Effector CD4-positive, alpha-beta T cell (primary cell): ENCODE measurements at places on chromosomes 5 and 9.

- no peak for DNase-seq
Observed at GRCh38 chr5:58958701-58959100, 375.8 kb downstream of the RAB3C start.

GRCh38 chr5:66859526-66859925 is 263.3 kb downstream of the MAST4 start:
- no peak for DNase-seq

- DNase-seq = no peak
Observed at GRCh38 chr5:155434267-155434666, 420.7 kb downstream of the KIF4B start.

DNA sequence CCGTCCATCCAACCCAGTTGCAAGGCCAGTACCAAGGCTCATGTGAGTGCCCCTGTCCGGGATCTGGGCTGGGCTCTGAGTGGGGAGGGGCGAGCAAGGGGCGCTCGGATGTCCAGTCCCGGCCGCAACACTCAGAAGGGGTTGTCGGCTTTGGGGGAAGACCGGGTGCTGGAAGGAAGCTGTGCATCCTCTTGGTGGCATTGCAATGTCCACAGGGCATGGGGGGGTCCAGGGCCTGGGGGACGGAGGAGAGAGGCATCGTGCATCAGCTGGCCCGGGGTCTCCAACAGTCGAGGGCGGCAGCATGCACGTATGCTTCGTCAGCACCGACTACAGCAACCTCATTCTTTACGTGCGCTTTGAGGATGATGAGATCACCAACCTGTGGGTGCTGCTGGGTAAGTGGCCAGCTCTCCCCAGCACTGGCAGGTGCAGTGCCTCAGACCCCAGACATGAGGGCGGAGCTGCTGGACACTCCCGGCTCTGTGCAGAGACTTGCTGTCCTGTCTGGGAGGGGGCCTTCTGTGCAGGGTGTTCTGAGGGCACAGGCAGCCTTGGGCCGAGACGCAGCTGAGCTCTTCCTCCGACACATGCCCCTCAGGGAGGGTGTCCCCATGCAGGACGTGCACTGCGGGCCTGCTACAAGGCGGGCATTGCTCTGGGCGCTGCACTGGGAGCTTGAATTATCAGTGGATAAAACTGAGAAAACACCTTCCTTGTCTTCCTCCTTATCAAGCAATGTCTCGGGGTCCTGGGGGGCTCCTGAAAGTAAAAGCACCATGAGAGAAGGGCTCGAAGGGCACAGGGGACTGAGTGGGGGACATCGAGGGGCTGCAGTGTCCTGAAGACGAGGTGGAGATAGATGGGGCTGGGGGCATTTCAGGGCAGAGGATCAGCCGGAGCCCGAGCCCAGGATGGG is 22.5 kb downstream of the GLT6D1 start:
- no peak for DNase-seq

- no peak for DNase-seq
Observed at GRCh38 chr5:16690243-16690852, 73.6 kb upstream of the RETREG1 start.

- DNase-seq = no peak
Observed at GRCh38 chr9:124197177-124198095, 60.3 kb upstream of the NEK6 start.

DNA sequence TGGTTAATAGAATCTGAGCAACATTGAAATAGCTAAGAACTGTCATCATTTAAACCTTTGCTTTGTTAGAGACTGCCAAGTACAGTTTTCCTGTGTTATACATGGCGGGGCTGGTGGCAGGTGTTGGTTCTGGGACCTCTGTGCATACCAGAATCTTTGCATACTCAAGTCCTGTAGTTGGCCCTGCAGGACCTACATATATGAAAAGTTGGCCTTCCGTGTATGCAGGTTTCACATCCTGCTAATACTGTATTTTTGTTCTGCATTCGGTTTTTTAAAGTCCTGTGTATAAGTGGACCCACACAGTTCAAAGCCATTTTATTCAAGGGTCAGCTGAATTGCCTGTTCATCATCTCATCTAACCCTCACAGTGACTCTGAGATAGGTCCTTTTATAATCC is 36.4 kb downstream of the LARP1 start:
- no peak for DNase-seq

- DNase-seq = no peak
Observed at GRCh38 chr5:89315286-89316100, 432.5 kb upstream of the MEF2C start.

- DNase-seq = no peak
Observed at GRCh38 chr5:158026304-158027031, 167.5 kb upstream of the CLINT1 start.

GRCh38 chr5:50300878-50301277 is 140.2 kb downstream of the EMB start:
- DNase-seq = no peak

DNA sequence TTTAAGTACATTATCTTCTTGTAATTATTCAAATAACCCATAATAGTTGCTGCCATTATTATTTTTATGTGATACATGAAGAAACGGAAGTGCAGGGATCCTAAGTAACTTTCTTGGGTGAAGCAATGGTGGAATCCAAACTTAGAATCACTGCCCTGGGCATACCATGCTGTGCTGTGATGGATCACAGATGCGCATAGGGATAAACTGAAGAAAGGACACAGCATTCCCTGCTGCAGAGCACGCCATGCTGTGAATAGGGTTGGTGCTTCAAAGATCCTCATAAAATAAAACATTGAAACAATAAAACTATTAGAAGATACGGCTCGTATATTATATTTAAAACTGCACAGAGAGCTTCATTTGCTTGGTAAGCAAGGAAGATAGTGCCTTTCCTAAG is 211.7 kb upstream of the ADAMTS16 start:
- DNase-seq = no peak
